NCI-H2081 treated with DMSO at 0.1 percent for 48 hours (cell line): ENCODE measurements at places on chromosomes 12 and 14.

DNA sequence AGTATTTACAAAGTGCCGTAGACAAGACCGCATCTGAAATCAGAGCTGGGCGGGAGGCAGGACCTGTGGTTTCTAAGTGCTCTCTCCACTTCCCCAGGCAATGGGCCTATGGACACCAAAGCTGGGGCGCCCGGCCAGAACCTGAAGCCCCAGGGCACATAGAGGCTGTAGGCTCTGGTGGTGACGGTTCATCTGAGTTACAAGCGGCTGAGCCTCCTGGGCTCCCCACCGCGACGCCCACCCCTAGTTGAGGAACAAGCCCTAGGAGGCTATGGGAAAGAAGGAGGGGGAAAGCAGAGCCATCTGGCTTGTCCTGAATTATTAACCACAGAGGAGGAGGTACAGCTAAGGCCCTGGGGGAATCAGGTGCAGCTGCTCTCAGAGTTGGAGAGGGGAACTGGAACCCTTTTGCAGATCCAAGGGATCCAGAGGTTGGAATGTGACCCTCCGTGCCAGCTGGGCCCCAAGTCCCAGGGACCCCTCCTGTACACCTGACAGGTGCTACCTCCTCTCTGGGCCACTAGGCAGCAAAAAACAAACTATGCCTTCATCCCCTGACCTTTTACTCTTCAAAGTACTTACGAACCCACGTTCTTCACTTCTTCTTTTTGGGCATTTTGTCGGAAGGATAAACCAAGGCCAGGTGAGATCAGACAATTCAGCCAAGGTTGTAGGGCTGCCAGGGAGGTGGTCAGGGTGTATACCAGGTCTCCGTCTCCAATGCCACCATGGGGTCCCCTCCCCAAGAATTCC lies 77.2 kb downstream of the ARL6IP4 start:
- DNase-seq: no peak

DNA sequence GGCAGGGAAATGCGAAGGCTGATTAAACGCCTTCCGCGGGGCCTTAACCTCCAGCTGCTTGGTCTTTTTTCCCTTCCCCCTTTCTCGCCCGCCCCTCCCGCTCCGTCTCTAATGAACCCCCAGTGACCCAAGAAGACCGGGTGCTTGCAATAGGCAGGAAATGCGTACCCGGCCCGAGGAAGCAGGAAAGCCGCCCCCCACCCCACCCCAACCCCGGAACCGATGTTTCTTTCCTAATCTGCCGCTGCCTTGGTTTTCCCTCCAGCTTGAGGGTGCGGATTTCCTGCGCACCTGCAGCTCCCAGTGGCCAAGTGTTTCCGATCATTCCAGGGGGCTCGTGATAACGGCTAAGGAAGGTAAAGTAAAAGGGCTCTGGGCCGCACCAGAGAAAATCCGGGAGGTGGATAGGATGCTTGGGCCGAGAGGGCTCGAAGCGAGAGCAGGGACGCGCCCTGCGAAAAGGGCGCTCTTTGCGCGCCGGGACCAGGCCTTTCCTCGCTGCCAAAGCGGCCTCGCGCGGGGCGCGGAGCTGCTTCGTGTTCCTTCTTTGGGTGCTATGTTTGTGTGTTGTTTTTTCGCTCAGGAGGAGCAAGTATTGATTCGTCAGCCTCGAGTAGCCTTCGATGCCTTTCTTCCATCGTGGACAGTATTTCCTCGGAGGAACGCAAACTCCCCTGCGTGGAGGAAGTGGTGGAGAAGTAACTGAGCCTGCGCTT lies 983 bp downstream of the MYF6 start:
- DNase-seq: no peak

DNA sequence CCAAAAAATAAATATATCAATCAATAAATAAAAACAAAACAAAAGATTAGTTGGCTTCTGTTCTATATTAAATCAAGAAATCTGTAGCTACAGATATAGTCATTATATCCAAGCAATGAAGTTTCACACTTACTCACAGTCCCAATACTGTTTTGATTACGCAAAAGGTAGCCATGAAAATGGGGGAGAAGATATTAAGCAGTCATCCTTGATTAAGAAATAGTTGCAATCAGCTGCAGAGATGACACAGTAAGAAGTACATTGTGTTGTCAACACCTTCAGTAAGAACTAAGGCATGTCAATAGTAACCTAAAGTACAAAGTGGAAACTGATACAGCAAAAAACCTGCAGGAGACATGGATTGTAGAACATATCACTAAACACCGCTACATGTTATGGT lies 11.0 kb upstream of the RHOJ start:
- DNase-seq: no peak

DNA sequence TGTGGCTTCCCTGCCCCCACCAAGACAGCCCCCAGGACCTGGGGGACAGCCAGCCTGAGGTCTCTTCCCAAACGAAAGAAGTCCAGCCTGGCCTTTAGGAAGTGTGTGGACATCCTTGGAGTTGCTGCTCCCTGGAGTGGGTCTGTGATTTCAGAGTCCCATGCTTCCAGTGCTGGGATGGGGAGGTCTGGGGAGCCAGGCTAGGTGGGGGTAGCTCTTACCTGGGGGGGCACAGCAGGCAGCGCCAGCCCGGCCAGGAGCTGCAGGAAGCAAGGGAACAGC lies 509 bp downstream of the PGF start:
- DNase-seq: no peak

DNA sequence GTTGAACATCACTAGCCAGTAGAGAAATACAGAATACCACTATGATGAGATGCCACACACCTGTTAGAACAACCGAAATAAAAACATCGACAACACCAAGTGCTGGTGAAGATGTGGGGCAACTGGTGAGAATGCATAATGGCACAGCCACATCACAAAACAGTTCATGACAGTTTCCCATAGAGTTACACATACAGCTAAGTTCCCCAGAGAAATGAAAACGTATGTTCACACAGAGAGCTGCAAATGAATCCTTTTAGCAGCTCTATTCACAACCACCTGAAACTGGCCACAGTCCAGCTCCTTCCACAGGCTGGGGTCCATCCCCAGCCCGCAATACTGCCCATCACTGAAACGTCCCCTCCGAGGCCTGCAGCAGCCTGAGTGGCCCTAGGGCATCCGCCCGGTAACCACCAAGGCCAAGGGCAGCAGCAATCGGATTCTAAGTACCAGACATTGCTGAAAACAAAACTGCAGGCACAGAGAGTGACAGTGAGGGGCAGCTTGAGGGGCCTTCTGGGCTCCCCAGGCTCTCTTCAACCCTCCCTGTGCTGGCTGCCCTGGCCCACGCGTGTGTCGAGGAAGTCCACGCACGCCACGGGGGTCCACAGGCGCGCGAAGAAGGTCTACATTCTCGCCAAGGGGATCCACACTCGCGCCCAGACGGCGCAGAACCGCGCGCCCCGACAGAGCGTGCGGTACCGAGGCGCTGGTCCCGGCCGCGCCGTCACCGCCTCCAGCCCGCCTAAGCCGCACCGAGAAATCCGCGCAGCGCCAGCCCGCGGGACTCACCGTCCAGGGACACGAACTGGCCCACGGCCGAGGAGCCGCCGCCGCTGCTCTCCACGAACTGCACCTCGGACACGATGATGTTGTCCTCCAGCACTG lies 903 bp downstream of the BRF1 start:
- no peak for DNase-seq

DNA sequence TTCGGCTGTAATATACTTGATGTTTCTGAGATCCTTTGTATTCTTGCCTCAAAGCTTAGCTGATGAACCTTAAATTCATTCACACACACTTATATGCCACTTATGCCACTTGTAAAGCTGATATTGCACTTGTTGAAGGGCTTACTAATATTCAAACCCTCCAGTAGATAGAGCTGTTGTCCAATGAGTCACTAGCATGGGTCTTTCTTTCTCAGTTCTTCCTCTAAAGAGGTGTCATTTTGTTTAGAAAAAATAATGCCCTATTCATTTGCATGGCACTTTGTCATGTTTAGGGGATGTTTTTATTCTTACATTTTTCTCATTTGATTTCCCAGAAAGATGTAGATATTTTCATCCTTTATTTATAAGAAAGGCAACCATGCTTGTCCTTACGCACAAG lies 56.4 kb downstream of the MON2 start:
- no peak for DNase-seq

DNA sequence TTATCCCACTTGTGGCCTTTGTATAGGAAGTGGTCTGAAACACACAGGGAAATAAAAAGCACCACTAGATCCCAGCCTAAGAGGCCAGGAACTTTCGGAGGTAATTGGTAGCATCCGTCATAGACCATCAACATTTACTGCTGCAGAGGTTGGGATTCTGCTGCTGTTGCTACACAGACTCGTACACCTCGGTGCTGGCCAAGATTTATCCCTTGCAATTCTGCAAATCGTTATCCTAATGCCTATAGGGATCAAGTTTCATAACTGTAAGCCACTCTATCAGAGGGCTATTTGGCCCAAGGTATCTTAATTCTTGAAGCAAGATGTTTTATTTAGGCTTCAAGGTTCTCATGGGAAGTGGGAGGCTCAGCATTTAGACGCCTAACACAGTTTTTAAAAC lies 913.6 kb downstream of the GALC start:
- DNase-seq: no peak

DNA sequence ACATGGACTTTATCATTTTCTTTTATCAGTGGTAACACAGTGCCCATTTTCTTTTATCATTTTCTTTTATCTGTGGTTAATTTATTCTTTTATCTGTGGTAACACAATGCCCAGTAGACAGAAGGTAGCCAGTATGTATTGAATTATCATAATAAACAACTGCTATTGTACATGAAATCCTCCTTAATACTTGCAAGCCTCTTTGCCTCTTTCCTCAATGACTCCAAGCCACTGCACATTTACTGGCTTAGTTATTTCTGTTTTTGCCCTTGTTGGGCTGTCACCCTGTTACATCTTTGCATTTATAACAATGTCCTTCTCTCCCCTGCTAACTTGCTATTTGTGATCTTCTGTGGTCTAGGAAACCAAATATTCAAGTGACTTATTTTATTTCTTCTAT lies 345.0 kb downstream of the ATP23 start:
- no peak for DNase-seq

- no peak for DNase-seq
Observed at GRCh38 chr14:74508292-74508731, 14.7 kb downstream of the ISCA2 start.

- DNase-seq: no peak
Observed at GRCh38 chr12:24852420-24852819, 96.5 kb downstream of the BCAT1 start.

DNA sequence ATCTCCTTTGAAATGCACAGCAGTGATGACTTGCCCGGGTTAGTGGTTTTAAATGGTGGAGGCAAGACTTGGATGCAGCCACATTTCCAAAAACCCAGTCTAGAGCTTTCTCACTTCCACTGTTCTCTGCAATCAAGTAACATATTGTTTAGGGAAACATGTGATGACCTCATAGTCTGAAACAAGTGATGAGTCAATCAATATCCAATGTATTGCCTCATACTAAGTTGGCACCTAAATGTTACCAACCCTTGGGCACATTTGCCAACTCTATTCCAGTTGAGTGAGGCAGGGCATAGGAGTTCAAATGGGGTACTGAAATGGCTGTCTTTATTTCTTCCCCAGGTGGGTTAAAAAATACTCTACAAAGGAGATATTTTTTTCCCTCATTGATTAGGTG lies 1105.4 kb downstream of the VRK1 start:
- no peak for DNase-seq

DNA sequence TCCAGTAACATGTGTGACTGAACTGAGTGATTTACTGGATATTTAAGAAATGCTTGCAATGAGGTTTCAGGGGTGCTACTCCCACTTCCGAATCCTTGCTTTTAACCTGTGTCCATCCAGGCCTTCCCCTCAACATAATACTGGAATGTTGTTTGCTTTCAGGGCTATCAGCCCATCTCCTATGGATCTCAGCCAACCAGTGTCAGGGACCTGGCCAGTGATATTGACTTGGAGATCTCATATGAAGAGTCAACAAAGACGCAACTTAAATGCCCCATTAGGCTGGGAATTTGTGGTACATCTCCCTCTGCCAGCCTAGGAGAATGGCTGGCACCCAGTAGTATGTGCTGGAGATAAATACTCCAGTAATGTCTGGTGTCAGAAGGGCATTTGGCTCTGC lies 889 bp upstream of the IFT43 start:
- DNase-seq: no peak

- DNase-seq: no peak
Observed at GRCh38 chr12:29625359-29625953, 128.0 kb upstream of the OVCH1 start.

DNA sequence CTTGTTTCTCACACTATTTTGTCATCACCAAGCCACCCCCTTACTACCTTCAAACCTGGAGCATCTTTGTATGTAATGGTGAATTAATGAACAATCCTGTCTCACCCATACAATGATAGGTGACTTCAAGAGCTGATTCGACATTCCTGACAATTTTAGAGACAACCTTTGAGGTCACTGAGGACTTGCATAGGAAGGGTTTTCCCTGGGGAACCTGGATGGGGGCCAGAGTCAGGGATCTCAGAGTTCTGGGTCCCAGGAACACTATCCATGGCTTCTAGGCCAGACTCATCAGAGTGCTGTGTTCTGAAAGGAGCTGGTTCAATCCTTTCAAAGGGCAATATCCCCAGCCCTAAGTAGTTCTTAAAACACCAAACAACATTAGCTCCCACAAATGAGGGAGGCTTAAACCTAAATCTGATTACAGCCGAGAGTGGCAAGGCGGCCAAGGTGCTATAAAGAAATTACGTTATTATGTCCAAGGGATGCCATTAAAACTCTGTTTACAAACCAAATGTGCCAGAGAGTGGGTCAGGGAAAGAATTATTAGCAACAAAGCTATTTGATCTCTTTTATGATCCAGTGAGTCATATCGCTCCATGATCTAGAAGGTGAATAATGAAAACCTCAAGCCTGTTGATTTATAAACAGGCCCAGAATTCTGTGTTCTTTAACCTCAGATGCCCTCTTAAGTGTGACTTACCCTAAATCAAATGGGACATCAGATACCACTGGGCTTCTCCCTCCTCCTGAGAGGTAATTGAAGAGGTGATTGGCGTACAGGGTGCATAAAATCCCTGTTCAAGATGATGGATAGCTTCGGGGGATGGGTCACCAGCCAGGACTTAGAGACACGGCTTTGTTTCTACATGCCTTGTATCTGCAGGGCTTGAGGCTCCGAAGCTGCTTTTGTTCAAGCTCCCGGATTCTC lies 230.2 kb upstream of the TBX3 start:
- DNase-seq: no peak
